NCI-H748 treated with DMSO at 0.1 percent for 48 hours (cell line): ENCODE measurements at places on chromosomes 7 and 10.
A peak's percentile ranks its signal among the peaks of the same experiment; 100 is the strongest.

GRCh38 chr10:33965795-33966581, 631.5 kb upstream of the NRP1 start:
- no peak for DNase-seq

GRCh38 chr10:125079091-125079600, 81.2 kb downstream of the CTBP2 start:
- no peak for DNase-seq

DNA sequence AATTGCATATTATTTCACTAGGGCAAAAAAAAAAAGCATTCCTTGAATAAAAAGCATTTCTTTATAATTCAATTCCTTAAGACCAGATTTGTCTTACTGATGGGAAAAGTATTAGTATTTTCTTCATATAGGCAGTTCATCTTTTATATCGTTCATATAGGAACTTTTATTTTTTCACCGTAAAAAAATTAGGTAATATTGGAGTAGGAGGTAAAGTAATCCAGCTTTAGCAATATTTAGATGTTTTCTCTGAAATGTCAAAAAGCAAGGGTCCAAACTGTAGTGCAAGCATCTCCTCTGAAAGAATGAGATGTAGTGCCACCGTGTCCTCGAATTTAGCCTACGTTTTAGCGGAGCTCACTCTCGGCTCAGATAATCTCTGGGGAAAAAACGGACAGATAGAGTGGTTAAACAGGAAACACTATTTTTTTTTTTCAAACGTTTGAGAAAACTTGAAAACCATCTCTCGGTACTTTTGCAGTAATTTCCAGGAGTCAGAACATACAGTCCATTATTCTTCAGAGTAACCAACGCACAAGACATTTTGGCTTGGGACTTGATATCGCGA, 5.5 kb upstream of the SPAG6 start:
- no peak for DNase-seq

- DNase-seq: peak; percentile 47
These were observed 142.6 kb upstream of the CDC14C start for GRCh38 chr7:48781752-48782151.

DNA sequence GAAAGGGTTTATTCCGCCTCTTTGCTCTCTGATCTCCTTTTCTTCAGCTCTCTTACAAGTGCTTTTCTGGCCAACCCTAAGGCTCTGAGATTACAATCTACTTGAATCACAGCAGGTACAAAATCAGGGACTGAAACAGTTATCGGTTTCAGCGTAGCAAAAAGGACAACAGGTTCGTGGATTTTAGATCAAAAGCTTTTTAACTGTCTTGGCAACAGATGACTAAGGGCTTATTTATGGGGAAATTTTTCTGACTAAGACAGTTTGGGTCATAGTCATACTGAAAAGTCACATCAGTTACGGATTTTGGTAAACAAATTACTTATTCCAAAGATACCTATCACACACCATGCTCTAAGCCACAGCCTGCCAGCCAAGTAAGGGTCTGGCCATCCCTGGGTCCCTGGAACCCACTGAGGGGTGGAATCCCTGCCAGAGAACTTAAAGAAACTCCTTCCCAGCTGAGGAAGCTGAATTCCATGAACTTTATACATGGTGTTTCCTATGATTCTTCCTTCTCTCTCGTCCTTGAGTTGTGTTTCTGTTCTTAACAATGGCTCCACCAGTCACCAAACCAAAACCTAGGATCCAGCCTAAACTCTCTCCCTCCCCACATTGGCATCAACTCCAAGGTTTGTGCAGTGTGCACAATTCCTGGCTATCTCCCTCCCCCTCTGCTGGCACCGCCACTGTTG, 169.3 kb downstream of the FAM107B start:
- DNase-seq: no peak

DNA sequence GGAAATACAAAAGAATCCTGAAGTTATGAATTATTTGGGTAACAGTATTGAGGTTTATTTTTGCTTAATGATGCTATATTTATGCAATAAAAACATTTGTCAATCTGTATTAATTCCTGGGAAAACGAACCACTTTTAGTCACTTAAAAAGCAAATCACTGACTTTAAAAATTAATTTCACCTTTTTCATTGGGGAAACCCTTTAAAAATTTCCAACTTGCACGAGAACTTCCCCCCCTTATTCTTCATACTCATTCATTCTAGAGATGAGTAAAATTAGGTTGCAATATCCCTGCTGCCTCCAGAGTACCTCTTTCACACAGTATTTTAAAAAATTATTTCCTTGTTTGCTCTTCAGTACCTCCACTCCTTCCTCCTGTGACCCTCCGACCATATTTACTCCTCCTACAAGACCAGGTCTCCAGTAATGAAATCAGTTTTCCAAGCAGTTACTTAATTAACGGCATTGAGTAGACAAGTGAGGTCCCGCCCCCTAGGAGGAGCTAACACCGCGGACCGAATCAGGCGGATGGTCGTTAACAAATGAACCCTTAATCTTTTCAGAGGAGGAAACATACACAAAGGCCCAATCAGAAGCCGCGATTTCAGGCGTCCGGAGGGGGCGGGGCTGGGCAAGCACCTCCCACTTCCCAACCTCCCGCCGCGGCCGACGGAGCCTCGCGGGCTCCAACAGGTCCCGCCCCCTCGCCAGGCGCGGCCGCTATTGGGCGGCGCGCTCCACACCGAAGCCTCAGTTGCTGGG, 465 bp upstream of the TRIM24 start:
- peak; percentile 98 for DNase-seq

- no peak for DNase-seq
These were observed 653.8 kb downstream of the ANKRD7 start for GRCh38 chr7:118878336-118878735.

- no peak for DNase-seq
These were observed 85.9 kb upstream of the PLXDC2 start for GRCh38 chr10:19730167-19730906.

DNA sequence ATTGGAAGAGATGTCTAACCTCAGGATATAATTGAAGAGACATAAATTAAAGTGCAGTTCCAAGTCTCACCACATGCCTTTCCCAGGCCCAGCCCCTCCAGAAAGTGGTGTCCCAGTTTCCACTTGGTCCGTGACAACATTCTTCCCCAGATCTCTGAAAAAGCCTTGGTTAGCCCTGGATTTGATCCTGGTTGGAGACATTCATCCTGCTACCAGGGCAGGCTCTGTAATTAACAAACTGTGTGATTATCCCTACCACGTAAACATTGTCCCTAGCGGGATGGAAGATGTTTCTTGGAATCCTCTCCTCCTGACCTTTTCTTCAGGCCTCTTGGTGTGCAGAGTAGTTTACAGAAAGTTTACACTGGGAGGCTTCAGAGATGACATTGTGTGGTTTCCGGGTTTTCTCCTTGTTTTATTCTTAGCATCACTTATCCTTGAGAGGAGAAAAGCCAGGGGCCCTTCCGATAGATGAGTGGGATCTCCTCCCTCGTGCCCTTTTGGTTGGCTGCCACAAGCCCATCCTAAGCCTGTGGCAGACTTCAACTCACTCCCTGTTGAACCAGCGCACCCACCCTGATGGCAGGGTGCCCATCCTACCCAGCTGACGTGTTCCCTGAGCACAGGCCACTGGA, 83.8 kb downstream of the COL13A1 start:
- DNase-seq: no peak

DNA sequence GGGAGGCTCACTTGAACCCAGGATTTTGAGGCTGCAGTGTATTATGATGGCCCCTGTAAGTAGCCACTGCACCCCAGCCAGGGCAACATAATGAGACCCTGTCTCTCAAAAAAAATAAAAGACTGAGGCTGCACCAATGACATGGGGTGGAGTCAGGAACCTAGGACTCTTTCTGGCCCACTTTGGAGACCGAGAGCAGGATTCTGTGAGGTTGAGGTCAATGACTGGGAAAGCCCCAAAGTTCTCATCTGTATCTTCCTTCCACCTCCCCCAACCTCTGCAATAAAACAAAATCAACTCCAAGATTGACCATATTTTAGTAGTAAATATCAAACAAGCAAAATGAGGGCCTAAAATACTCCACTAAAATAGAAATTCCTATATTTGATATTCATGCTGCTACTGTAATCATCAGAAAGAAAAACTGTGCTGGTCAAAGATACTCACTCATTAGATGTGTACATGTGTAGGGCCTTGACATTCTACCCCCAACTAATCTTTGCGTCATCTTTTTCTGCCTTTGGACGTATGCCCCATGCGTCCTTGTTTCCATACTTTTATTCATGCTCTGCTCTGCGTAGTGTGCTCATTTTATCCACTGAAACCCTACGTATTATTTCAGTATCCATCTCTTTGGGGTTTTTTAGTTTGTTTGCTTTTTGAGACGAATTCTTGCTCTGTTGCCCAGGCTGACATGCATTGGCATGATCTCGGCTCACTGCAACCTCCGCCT, 23.8 kb downstream of the WBP1L start:
- DNase-seq: no peak

DNA sequence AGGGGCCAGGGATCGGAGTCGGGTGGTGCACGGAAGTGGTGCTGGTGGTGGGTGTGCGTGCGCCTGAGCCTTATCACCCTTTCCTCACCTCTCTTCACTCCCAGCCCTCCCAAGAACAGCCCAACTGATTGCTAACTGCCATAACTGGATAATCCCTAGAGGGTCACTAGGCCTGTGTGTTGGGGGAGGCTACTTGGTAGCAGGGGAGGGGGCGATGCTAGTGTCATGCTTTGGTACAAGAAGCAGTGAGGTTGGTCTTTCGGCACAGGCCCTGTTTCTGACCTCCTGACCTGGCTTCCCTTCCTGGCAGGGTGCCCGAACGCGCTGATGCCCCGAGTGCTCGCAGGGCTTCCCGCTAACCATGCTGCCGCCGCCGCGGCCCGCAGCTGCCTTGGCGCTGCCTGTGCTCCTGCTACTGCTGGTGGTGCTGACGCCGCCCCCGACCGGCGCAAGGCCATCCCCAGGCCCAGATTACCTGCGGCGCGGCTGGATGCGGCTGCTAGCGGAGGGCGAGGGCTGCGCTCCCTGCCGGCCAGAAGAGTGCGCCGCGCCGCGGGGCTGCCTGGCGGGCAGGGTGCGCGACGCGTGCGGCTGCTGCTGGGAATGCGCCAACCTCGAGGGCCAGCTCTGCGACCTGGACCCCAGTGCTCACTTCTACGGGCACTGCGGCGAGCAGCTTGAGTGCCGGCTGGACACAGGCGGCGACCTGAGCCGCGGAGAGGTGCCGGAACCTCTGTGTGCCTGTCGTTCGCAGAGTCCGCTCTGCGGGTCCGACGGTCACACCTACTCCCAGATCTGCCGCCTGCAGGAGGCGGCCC, 652 bp downstream of the KAZALD1 start:
- peak; percentile 27 for DNase-seq

GRCh38 chr7:43890468-43890867, 15.9 kb downstream of the URGCP start:
- no peak for DNase-seq

DNA sequence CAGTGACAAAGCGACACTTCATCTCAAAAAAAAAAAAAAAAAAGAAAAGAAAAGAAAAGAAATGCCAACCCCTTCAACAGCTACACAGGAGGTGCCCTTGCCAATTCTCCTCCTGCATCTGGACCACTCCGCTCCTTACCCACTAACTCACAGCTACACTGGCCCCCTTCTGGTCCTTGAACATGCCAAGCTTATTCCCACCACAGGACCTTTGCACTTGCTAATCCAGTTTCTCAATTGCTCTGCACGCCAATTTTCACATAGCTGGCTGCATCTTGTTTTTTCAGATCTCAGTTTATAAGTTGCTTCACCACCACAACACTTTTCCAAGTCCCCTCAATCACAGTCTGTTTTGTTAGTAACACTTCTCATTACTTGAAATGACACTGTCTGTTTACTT, 5.5 kb downstream of the PDAP1 start:
- DNase-seq: no peak

DNA sequence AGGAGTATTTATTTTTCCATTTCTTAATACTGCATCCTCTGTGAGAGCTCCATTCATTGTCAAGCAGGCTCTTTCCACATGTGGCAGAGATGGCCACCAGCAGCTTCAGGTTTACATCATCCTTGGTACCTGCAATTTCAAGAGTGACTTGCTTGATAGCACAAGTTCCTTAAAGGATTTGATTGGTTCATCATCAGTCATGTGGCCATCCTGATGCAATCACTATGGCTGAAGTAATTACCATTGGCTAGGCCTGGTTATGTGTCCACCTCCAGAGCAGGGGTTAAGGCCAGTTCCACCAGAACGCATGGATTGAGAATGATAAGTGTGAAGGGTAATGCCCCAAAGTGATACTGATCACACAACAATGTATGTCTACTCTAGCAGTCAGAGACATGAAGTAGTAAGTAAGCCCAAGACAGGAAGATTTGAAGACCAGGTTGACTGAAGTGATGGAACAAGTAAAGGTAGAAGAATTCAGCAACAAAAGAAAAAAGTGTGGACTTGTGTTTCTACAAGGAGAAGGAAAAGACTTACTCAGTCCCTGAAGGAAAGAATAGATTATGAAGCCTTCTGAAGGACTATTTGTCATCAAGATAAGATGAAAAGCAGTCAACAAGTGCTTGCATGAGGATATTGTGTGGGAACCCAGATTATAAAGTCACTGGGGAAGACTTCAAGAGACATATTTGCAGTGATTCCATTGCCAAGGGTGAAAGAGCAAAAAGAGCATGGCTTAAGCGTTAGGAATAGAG, 26.4 kb upstream of the PRKAR2B start:
- no peak for DNase-seq

DNA sequence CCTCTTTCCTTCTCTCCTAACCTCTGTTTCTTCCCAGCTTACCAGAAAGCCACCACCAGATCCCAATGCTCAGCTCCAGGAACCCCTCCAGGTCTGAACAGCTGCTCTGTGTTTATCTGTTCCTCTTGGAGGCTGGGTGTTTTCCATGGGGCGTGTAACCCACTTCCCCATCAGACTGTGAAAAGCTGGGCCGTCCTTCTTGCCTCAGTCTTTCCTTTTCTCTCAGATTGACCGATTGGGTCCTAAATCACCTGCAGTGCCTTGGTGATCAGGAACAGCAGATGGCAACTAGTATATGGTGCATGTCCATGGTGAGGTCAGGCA, 4.8 kb downstream of the SH3PXD2A start:
- DNase-seq: no peak

DNA sequence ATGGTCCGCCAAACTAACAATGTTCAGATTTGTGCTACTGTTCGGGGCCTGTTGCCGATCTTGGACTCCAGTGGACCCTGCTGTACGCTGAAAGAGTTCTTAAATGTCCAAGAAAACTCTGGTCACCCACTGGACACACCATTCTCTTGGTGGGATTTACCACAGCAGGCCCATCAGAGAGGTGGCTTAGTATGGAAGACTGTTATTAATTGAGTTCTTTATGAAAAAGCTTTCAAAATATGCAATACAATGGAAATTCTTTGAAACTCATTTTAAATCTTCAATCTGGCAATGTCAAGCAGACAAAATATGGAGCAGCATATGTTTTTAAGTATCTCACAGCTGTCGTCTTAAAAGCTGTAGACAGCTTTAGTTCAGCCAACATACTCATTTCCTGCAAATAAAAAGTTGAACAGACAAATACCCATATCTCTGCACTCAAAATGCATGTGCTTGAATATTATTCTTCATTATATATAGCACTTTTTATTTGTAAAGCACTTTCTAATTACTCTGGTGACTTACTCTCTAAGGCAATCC, 37.4 kb upstream of the GRM8 start:
- no peak for DNase-seq

DNA sequence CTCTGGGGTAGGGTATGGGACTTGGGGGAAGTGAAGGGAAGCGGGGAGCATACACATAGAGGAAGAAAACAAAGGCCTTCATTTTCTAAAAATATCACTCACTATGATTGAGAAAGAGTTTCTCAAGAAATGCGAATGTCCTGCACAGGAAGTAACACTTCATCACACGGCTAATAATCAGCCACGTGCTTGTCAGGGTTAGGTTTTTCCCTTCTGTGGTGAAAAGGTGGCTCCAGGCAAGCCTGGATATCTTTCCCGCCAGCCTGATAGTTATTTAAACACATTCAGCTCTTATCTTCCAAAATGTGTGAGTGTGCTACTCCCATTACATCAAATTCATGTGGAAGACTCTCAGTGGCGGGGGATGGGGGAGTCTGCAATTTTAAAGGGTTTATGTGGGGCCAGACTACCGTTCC, 166.4 kb upstream of the ADO start:
- no peak for DNase-seq
